ENCODE measurements at places on chromosomes 2 and 18.

DNA sequence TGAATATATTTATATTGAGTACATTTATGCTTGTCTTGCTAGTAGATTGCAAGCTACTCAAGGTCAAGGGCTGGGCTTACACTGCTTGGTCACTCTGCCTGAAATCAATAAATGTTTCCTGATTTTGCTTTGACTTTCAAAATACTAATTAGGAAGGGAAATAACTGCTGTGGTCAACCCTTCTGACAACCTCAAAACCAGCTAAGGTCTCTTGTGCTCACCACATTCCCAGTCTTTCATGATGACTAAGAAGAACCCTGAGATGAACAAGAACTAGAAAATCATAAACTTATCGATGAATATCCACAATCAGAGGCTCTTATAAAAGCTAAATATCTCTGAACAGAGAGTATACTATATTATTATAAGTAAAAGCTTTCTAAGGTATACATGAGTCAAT is 33.3 kb downstream of the ABCB11 start:
- no peak for DNase-seq

- no peak for DNase-seq
Measured at GRCh38 chr2:236627841-236628240, 58.2 kb downstream of the ACKR3 start.

DNA sequence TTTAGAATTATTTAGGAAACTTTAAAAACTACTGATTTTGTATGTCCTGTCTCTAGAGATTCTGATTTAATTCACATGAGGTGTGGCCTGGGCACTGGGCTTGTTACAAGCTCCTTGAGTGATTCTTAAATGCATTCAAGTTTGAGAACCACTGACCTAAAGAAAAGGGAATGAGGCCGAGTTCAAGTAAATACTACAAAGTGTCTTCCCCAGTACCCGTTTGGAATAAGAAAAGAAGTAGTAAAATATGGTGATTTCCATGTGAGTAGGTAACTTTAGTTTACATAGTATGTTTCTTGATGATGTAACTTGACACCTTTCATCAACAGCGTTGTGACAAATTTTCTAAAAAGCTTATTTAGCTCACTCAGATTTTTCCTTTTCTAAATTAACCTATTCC is 1022.9 kb upstream of the NRXN1 start:
- no peak for DNase-seq

DNA sequence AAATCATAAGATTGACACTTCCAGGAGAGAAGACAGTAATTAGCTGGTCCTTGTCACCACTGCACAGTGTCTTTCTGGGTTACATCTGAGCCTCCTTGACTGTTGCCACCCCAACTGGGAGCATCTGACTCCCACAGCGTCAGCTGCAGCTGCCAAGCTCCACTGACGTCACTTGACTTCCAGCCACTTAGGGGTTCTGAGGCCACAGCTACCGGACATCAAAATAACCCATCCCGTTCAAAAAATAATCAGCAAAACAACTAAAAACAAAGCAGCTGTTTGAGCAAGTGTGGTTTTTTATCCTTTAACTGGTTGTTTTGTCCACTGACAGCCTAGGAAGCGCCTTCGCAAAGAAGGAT is 206.5 kb upstream of the AGAP1 start:
- no peak for DNase-seq
